Sciatic nerve (tissue), 2 donors: ENCODE measurements at places on chromosomes 1 and 21. TPM values are rescaled to one million over a fixed set of nuclear protein-coding genes. Genes with fewer than 3 reads are reported as not detected.

KCNJ10 gene
- 23.7 TPM for total RNA-seq

GUCA2B gene
- total RNA-seq, result not detected

RAP1A gene
- 97.0 TPM for total RNA-seq

KRTAP19-8 gene
- not detected for total RNA-seq

GIPC2 gene
- 4.0 TPM for total RNA-seq

RHD gene
- total RNA-seq, result 0.27 TPM

OLFML2B gene
- total RNA-seq, result 50.3 TPM
